ENCODE measurements at places on chromosomes 13 and 19. TPM values are rescaled to one million over a fixed set of nuclear protein-coding genes. Genes with fewer than 3 reads are reported as not detected.

Gene PINLYP
- 4.3 TPM for polyA plus RNA-seq

Gene CLEC4M
- polyA plus RNA-seq, result 0.67 TPM

Gene CCNA1
- polyA plus RNA-seq, result 1.3 TPM

Gene NCCRP1
- polyA plus RNA-seq, result 0.32 TPM

Gene CBY2
- polyA plus RNA-seq, result not detected

Gene IQCN
- polyA plus RNA-seq, result 45.2 TPM

Gene NUFIP1
- polyA plus RNA-seq, result 9.3 TPM

Gene ZNF667
- polyA plus RNA-seq, result 8.8 TPM

Data from adrenal gland (tissue), 19 donors.